CD14-positive monocyte (primary cell): ENCODE measurements at places on chromosomes 2 and 18.
A peak's percentile ranks its signal among the peaks of the same experiment; 100 is the strongest.

DNA sequence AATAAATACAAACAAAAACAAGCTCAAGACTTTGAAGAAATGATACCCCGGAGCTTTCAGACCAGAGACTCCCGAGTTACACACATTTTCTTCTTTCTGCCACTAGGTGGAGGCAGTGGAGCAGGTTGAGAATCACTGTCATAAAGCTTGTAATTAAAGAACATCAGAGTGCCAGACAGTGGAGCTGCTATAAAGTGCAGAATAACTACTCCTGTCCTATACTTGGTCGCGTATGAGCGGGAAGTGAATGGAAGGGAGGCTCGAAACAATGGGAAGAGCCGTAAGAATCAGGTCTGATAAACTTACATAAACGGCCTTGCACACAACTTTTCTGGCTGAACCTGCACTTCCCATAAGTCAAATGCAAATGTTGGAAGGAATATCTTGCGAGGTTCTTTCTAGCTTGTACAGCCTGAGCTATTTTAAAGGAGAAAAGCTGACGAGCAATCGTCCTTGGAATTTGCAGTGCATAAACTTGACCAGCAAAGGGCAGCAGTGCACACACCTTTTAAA, 189.0 kb downstream of the RPIA start:
- peak; percentile 46 for DNase-seq

GRCh38 chr2:217919781-217920351, 82.9 kb downstream of the TNS1 start:
- DNase-seq = no peak

GRCh38 chr18:73848656-73849055, 299.0 kb downstream of the FBXO15 start:
- no peak for DNase-seq

DNA sequence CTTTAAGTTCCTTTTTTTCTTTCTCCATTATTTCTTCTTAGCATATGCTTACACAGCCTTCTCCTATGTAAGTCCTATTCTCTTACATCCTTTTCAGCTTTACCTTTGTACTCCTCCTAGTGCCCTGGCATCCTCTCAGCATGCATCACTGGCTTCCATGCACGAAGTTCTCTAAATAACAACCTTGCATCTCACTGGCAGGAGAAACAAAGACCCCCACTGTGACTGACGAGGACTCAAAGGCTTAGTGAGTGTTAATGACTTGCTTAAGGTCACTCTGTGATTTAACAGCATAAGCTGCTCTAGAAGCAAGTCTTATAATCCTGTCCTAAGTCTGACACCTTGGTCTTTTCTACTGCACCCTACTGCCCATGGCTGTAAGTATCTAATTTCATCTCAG, 1236.0 kb upstream of the CELF4 start:
- no peak for DNase-seq

GRCh38 chr18:56388571-56388970, 249.8 kb downstream of the TXNL1 start:
- DNase-seq = no peak

DNA sequence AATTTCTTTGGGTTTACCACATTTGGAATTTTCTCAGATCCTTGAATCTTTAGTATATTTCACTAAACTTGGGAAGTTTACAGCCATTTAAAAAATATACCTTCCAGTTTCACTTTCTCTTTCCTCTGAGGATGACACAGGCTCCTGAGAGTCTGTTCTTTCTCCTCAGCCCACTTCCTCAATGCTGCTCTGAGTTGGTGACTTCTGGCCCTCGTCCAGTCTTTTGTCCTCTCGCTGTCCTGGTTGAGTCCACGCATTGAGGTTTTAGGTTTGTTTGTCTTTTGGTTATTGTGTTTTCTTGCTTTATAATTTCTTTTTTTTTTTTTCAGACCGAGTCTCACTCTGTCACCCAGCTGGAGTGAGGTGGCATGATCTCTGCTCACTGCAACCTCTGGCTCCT, 40.7 kb upstream of the GALR1 start:
- peak; percentile 89 for DNase-seq

- no peak for DNase-seq
These were observed at the start of gene SIX2 for GRCh38 chr2:45009303-45009927. SIX2 (minus strand) TSS chr2:45009452; CDS start chr2:45009110, 342 bp downstream.

- DNase-seq = no peak
These were observed 130.4 kb downstream of the CTIF start for GRCh38 chr18:48669180-48669675.

- peak; percentile 8 for DNase-seq
These were observed 213.8 kb downstream of the AFF3 start for GRCh38 chr2:99928470-99929053.

DNA sequence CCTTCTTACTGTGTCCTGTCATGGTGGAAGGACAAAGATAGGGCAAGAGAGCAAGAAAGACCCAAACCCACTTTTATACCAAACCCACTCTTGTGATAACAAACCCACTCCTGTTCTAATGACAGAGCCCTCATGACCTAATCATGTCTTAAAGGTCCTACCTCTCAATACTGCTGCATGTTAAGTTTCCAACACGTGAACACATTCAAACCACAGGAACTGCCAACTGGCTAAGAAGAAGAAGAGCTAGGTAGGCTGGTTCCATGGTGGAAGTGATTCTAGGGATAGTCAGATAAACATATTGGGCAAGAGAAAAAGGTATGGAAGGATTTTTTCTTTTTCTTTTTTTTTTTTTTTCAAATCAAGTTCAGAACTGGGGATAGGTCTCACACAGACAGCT, 22.0 kb downstream of the CTLA4 start:
- no peak for DNase-seq

- no peak for DNase-seq
These were observed 37.2 kb upstream of the SLC8A1 start for GRCh38 chr2:40488927-40489677.

DNA sequence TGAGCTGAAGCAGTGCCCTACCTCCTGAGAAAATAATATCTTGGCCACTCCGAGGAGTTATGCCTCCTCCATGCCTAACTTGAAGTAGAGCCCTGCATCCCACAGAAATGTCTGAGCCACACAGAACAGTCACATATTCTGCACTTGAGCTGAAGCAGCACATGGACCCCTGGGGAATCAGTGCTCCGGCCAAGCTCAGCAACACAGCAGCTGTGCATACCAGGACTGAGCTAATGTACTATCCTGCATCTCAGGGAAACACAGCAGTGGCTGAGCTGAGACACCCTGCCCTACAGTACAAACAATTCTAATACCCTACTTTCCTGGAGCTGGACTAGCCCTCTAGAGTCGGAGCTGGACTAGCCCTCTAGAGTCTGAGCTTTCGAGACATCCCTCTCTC, 166.9 kb downstream of the ZNF516 start:
- DNase-seq = no peak

DNA sequence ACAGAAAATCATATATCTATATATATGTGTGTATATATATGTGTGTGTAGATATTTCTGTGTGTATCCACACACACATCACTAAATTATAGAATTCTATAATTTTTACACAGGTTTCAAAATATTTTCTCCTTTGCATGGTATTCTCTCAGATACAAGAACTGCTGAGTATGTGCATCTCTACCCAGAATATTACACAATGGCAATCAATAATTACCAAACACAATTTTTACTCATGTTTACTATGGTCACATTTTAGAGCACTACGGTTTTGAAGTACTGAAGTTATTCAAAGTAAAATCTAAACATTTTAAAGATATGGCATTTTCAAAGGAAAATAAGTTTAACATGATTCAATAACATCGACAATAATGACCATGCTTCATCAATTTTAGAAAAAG, 258.5 kb downstream of the PAX3 start:
- no peak for DNase-seq

GRCh38 chr18:58045242-58046092, 1.4 kb downstream of the NEDD4L start:
- peak; percentile 13 for DNase-seq

GRCh38 chr2:8993902-8994278, 9.6 kb downstream of the MBOAT2 start:
- no peak for DNase-seq

DNA sequence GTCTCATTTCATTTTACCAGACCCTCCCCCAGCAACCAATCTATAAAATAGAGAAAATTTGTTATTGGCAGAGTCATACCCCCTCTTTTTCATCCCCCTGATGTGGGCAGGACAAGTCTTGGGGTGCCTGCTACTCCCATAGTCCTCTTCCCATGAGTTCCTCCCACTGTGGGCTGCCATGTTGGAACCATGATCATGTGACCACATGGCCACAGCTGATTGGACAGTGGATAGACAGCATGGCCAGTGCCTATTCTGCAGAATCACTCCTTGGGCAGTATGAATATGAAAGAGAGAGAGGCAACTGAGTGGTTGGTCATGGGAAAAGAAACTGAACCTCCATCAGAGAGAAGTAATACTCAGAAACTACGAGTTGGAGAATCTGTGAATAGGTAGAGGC, 84.9 kb downstream of the PDCL3 start:
- no peak for DNase-seq
